A549 (cell line): ENCODE measurements at places on chromosomes 7 and 10. TPM values are rescaled to one million over a fixed set of nuclear protein-coding genes. Genes with fewer than 3 reads are reported as not detected.
A peak's percentile ranks its signal among the peaks of the same experiment; 100 is the strongest.

Gene TECPR1
- polyA plus RNA-seq = 8.4 to 11.2 TPM (median 11.1 TPM) in 3 replicates

Gene ORC5
- polyA plus RNA-seq = 28.4 to 32.1 TPM (median 29.5 TPM) in 3 replicates

Gene RAPGEF5
- 0.03 to 0.09 TPM (median 0.05 TPM) in 3 replicates for polyA plus RNA-seq

Gene LLCFC1
- polyA plus RNA-seq = not detected in 3 replicates

Gene SPDYE6
- polyA plus RNA-seq = not detected in 3 replicates

Gene FGL2
- polyA plus RNA-seq = not detected in 3 replicates

DNA sequence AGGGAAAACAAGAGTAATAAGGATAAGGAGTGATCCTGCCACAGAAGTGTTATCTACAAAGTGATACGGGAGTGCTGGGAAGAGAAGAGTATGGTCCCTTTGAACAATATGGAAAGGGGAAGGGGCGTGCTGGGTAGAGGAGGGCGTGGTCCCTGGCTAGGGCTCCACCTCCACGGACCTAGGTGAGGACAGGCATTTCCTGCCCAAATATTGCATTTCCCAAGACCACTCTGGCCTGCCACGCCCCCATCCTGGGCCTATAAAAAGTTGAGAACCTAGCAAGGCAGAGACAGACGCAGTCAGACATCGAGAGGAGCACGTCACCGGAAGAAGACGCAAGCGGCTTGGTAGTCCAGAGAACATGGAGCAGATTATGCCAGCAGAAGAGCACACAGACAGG is 22.8 kb downstream of the VSTM4 start:
- DNase-seq = no peak

DNA sequence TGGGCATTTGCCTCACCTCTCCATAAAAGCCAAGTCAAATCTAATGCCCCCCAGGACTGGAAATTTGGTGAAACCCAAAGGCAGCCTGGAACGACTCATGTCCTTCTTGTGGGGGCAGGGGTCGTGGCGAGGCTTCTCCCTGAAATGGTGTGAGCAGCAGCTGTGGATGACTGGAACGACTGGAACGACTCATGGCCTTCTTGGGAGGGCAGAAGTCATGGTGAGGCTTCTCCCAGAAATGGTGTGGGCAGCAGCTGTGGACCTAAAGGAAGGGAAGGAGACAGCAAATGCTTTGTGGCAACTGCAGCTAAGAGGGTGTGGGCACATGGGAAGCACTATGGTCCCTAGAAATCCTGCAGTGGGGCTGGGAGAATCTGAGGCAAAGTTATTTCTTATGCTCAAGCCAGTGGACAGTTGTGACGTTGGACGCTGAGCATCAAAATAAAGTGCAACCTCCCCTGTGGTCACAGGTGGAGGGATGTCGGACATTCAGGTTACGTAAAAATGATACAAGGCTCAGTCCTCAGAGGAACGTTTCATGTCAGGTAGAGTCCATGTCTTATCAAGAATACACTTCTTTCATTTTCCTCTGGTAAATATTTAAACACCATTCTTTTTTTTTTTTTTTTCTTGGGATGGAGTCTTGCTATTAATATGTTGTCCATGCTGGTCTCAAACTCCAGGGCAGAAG is 107.0 kb upstream of the KIF5B start:
- no peak for DNase-seq

- no peak for DNase-seq
Observed at GRCh38 chr10:71005337-71006305, 117.3 kb upstream of the PCBD1 start.

- no peak for DNase-seq
Observed at GRCh38 chr7:73463966-73464365, 30.4 kb downstream of the FZD9 start.

DNA sequence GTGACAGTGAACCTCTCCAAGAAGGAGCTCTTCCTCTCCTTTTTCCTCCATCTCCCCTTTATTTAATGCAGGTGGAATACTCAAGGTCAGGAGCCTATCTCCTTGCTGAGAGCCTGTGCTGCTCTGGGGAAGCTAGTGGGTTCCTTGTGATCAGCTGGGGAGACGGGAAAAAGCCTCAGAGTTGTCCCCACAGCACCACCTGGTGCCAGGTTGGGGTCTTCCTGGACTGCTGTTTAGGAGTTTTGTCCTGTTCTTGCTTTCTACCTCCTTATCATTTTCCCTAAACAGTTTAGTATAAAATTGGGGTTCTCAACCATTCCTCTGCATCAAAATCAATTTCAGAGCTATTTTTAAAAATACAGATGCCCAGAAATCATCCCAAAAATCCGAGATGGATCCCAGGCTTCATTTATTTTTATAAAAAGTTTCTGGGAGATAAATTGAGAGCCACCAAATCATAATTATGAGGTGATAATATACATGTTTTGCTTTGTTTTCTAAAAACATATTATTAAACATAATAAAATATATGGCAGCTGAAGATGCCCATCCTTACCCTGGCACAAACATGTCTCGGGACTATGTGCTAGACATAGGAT is 44.3 kb downstream of the MACC1 start:
- DNase-seq = peak; percentile 61

DNA sequence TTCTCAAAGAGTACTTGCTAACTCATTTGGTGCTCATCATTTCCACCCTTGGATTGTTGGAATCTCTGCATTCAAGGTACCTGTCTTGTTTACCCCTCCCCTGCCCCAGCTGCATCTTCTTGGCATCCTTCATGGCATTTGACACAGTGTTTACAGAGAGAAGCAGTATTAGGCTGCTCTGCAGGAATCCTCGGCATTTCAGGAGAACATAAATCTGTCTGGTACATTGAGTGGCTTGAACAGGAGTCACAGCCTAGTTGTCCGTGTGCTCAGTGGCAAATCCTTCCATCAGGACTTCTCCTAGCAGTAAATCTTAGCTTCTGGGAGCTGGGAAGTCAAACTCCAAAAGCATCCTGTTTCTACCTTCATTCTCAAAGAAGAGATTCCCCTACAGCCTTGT is 136.8 kb upstream of the YAE1 start:
- DNase-seq = no peak

GRCh38 chr10:131829156-131829930 is 71.5 kb upstream of the PPP2R2D start:
- no peak for DNase-seq

DNA sequence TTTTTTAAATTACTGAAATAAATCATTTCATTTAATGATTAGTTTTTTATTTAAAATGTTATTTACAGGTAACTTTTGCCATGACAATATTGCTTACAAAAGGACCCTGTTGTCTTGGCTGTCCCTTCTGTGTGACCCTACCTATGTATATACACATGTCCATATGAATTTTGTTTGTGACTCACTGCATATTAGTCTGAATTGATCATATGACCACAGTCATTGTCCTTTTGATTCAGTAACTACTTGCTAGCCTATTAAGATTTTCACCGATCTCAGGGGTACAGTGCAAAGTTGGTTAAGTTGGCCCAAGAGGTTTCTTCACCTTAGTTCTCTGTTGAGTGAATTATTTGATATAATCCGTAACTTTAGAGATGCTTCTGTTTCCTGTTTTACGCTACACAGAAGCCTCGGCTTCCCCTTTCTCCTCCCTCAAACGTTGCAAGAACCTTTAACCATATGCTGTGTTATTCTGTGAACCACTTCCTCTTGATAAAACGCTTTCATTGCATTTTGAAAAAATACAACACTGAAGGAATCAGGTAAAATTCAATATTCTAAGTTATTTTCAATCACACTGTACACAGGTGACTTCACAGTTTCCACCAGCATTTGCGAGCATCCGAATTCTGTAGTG is 43.9 kb downstream of the APBB1IP start:
- no peak for DNase-seq

- DNase-seq = peak; percentile 46
Observed at GRCh38 chr10:27241010-27241651, 534 bp upstream of the ACBD5 start.

DNA sequence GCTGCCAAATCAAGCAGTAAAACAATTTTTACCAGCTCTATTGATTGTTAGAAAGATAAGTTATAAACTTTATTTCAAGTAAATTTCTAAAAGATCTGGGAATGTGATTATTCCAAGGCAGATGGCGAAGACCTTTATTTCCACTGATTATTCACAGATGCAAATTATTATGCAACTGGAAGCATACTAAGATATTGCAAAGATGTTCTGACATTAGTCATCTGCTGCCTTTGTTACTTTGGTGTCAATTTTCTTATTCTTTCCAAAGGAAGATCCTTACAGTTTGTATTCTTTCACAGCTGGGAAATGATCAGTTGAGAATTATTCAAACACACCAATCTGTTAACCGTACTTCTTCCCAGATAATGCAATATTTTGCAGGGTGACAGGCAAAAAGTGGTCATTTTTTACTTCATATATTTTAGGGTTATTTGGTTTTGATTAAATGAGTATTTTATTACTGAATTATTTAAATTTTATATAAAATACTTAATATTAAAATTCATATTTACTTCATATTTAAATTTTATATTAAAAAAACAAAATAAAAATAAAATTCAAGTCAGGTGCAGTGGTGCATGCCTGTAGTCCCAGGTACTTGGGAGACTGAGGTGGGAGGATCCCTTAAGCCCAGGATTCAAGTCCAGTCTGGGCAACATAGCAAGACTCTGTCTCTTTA is 171.3 kb downstream of the FZD1 start:
- no peak for DNase-seq

GRCh38 chr7:129569811-129570215 is 41.7 kb upstream of the NRF1 start:
- peak; percentile 82 for DNase-seq

DNA sequence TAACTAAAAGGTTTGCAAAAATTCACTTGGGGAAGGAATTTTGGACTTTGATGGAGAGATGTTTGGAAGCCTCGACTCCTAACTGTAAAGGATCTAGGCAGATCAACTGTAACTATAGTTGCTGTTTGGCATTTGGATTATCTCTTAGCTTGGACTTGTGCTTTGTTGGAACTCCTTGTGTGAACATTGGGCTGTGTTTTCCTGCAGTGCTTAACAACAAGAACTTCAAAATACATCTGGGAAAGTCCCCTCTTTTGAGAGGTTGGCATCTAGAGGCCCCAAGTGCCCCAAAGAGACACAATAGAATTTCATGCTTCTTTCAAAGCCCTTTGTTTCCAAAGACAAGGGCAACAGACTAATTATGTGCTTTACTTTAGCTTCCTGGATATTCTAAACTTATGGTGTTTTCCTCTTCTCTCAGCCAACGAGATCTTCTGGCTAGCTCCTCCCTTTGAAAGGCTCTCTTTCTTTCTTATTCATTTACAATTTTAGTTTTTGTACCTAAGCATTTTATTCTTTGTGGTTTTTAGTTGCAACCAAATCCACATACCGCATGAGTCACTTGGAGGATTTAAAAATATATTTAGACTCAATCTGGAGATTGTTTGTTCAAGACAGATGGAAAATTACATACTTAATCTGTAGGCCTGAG is 11.6 kb downstream of the ABCA13 start:
- no peak for DNase-seq

GRCh38 chr10:7635408-7636125 is 31.2 kb downstream of the ITIH5 start:
- no peak for DNase-seq

DNA sequence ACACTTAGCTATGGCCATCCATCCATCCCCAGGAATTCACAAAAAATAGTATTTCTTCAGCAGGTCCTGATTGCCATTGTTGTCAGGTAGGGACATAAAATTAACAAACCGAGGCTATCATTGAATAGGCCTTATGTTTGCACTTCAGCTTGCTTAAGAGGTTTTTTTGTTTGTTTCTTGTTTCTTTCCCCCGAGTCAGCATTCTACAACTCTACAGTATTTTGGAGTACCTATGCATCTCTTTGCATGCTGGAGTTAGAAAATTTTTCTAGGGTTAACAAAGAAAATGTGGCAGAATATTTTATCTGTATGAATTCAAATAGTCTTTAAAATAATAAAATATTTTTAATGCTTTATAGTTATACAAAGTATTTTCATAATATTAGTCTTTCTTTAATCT is 26.3 kb downstream of the CHRM2 start:
- no peak for DNase-seq

DNA sequence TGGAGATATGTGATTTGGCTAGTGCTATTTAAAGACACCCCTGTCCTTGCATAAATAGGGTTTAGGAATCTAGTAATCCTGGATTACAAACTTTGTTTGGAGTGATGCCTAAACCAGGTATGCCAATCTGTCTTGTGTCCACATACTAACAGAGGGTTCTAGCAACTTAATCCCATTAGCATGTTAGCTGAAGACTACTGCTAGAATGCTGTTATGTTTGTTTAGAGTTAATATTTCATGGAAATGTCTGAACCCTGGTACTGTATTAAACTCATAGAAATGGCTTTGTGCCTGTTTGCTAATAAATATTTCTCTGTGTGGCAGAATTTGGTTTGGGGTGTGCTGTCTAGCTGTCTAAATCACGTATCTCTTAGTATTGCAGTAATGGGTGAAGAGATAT is 150.8 kb downstream of the PFKFB3 start:
- DNase-seq = peak; percentile 90

DNA sequence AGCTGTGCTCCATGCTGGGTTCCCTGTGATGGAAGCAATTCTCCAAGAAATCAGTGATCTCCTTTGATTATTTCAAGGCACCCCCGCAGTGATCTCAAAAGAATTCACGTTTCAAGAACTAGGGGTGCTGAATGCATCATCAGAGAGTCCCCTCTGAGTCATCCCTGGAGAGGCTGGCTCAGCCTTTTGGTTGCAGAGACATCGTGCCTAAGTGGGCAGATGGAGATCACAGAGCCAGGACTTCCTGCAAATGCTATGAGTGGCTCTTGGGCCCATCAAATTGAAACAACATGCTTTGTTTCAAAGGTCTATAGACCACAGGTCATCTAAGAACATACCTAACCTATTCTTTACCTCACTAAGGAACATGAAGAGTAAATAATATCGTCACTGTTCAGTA is 41.5 kb upstream of the PLEKHA1 start:
- DNase-seq = no peak

DNA sequence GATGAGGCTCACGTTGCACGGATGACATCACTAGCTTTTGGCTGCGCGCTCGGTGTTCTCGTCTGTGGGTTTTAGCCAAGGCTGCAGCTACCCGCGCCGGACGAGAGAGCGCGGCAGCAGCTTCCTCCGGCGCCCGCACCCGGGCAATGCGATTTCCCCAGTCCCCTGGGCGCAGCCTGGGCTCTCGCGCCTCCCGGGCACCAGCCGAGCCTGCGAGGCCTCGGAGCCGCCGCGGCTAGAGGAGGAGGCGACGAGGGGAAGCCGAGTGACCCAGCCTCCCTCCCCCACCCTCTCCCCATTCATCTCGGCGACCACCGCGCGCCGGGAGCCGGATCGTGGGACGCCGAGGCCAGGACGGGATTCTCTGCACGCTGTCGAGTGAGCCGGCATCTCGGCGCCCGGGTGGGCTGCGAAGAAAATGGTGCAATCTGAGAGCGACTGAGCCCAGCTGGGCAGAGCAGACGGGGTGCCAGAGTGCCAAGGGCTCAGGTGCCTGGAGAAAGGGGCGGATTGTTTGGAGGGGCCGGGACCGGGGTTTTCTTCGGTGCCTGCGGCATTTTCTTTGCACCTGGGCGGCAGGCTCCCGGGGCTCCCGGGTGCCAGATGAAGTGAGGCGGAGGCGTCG is 1.2 kb upstream of the TMEM178B start:
- peak; percentile 61 for DNase-seq

DNA sequence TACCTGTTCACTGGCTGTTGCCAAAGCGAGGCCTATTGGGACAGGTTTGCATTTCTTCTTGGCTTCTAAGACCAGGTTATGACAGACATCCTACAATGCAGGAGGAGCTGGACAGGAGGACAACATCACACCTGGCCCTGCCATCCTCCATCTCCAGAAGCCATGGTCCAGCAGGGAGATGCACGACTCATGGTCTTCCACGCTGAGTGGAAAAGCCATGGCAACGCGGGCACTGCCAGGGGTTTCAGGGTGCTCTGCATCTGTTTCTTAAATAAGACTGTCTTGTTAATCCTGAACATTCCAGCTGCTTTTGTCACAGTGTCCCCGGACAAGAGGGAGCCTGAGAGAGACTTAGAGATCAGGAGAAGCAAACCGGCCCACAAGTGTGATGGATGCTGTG is 40.3 kb downstream of the CLRN3 start:
- no peak for DNase-seq
